Left renal pelvis (tissue), 4 donors: ENCODE measurements at places on chromosomes 3 and 15. TPM values are rescaled to one million over a fixed set of nuclear protein-coding genes. Genes with fewer than 3 reads are reported as not detected.

Gene CELSR3
- 0.67 TPM for polyA plus RNA-seq

Gene SLC15A2
- polyA plus RNA-seq: 12.4 TPM

Gene ATP13A3
- polyA plus RNA-seq: 112 TPM

Gene FBLN2
- 32.2 TPM for polyA plus RNA-seq

Gene CNOT10
- 51.3 TPM for polyA plus RNA-seq

Gene ARPIN
- polyA plus RNA-seq: 30.6 TPM

Gene C15orf39
- polyA plus RNA-seq: 10.6 TPM
